Amniotic stem cell (primary cell): ENCODE measurements at places on chromosomes 5 and 9.
A peak's percentile ranks its signal among the peaks of the same experiment; 100 is the strongest.

GRCh38 chr5:83899326-83899970, 178.8 kb upstream of the HAPLN1 start:
- DNase-seq = no peak

GRCh38 chr9:112380102-112380824, at the start of gene HSDL2:
Gene HSDL2, plus strand, starts transcription at chr9:112380108. Its CDS starts 56 bp downstream, at chr9:112380164.
- peak; percentile 30 for DNase-seq

GRCh38 chr5:57727591-57727990, 245.0 kb upstream of the ACTBL2 start:
- no peak for DNase-seq

GRCh38 chr5:136622747-136623146, 257.4 kb upstream of the TRPC7 start:
- no peak for DNase-seq

DNA sequence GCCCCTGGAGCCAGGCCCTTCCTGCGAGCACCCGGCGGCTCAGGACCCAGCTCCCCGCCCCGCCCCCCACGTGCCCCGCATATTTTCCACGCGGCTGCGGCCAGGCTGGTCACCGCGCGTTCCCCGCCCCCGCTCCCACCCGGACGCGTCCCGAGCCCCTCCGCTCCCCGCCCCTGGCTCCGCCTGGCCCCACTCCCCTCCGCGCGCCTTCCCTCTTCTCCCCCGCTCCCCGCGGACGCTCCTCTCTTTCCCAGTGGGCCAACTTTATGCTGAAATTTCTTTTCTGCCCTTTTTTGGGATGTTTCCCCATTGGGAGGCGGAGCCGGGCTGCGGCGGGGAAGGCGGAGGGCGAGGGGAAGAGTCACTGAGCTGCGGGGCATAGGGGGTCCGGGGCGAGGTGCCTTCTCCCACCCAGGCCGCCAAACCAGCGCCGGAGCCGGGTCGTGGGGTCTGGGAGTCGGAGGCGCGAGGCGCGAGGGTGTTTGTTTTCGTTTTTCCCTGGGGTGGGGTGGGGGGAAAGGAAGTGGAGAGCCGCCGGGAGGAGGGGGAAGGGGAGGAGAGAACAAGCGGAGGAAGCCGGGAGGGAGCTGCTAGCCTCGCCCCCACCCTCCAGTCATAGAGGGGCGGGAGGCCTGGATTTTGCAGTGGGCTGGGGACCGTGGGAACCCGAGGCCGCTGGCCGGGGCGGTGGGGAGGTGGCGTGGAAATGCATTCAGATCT, 1.0 kb upstream of the TPM2 start:
- DNase-seq = peak; percentile 65

GRCh38 chr5:143533475-143533874, 130.0 kb upstream of the NR3C1 start:
- no peak for DNase-seq
